ENCODE measurements at places on chromosomes 13 and 19.
A peak's percentile ranks its signal among the peaks of the same experiment; 100 is the strongest.

DNA sequence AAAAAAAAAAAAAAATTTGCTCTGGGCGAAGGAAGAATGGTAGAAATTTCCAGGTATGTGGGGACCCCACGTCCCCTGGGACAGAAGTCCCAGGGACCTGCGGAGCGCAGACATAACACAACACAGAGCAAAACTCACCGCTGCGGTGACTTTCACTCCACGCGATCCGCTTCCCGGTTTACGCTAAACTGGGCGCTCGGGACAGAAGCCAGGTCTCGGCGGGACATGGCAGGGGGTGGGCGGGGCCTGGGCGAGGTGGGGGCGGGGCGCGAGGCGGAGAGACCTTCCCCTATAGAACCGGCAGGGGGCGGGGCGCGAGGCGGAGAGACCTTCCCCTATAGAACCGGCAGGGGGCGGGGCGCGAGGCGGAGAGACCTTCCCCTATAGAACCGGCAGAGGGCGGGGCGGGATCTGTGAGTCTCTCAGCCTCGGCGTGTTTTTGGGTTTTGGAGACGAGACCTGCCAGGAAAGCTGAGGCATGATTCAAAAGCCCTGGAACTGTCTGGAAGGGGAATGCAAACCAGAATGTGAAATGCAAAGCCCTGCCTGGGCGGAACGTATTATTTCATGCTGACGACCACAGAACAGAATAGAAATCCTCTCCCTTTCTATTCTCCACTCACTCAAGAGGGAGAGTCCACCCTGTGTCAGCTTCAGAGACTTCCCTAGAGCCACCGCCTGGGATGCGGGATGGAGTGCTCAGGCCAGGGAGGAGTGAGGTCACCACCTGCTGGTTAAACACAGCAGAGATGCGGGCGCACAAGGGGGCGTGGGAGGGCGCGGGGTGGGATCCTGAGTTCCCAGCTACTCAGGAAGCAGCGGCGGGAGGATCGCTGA is 20.2 kb upstream of the ERVV-1 start:
- DNase-seq: peak; percentile 84

- DNase-seq: no peak
These were observed 27.1 kb downstream of the DGKH start for GRCh38 chr13:42075517-42075916.

- DNase-seq: no peak
These were observed 570.3 kb downstream of the PCDH9 start for GRCh38 chr13:66659701-66660467.

DNA sequence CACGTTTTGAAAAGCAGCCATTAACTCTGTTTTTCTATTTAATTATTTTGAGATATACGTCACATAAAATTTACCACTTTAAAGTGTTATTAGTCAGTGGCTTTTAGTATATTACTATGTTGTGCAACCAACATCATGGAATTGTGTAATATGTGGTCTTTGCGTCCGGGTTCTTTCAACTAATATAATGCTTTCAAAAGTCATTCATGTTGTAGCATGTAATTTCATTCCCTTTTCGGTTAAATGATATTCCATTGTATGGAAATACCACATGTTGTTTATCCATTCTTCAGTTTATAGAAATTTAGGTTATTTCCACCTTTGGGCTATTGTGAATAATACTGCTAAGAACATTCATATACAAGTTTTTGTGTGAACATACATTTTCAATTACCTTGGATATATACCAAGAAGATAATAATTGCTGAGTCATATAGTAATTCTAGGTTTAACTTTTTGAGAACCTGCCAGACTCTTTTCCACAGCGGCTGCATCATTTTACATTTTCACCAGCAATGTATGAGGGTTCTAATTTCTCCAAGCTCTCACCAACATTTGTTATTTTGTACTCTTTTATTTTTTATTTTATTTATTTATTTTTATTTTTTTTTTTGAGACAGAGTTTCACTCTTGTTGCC is 28.1 kb upstream of the CLDN10 start:
- DNase-seq: no peak

- no peak for DNase-seq
These were observed 350.5 kb upstream of the PCDH20 start for GRCh38 chr13:61765940-61766666.

DNA sequence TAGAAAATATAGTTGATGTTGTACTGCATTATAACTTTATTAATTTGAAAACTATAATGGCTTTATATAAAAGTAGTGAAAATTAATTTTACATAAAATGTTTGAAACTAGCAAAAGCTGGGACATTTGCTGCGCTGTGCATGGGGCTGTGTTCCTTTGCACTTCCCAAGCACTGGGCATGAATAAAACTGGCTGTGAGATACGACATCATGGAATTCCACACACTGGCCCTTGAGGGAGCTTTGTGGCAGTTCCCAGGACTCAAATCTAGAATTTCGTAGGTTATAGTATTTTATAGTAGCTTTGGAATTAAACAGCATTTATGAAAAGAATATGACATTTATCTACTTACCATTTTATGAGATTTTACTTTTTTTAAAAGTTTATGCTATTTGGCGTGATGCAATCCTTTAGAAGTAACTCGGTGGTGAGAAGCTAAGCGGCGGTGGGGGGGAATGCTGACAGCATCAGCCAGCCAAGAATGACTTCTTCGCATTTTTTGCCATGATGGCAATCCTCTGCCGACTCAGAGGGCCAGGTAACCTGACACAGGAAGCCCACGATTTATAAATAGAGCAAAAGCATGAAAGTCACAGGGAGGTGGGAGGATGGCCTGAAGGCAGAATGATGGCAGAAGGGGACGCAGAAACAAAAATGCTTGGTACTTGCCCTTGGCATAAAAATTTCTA is 553.5 kb downstream of the MYO16 start:
- DNase-seq: no peak
